Stromal cell of bone marrow (primary cell): ENCODE measurements at places on chromosomes 6 and 20.

GRCh38 chr20:32870985-32871384 is 12.3 kb downstream of the EFCAB8 start:
- no peak for DNase-seq

DNA sequence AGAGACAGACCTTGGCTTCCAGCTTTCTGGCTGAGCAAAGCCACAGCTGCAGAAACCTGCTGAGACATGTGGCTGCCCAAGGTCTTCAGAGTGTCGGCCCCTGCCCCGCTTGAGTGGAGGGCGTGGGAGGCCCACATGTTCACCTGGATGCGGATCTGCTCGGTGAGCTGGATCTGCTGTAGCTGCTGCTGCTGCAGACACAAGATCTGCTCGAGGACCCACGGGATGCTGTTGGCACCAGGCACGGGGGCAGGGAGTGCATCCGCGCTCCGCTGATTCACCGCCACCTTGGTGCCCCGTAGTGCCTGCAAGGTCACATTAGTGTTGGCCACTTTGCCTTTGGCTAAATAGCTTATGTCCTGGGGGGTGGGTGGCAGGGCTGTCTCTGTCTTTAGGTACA is 10.7 kb downstream of the SALL4 start:
- DNase-seq = no peak

GRCh38 chr20:32063695-32064094 is 11.7 kb downstream of the HCK start:
- DNase-seq = no peak

DNA sequence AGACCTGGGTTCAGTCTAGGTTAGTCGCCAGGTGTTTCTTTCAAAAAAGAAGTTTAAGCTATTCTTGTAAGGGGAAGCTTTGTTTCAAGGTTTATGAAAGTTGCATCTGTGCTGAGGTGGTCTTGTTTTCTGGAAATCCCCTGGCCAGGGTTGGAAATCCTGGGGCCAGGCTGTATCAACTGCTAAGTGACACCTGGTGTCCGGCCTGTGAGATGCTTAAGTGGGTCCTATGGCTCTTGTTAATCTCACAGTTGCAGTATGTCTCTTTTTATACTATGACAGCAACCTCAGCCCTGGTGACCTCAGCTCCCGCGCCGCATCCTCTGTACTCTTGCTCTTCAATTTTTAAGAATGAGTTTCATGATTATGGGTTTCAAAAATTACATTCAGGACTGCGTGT is 72.0 kb downstream of the CHMP4B start:
- DNase-seq = no peak

DNA sequence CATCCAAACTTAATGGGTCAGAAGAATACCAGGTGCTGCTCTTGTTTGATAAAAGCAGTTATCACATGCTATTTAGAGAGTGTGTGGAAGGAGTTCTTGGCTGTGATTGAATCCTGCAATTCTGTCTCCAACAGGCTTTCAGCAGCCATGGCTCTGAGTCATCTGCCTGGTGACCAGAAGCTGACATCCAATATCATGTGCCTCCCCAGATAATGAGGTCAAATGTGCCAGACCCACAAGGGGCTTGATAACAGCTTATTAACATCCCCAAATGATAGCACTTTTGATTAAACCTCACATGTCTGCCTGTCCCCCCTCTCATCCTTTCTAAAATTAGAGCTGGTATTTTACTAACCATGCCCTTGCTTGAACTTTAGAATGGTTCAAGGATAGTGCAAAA is 175.7 kb upstream of the PLN start:
- peak; percentile 33 for DNase-seq

GRCh38 chr20:478949-479429 is 16.7 kb upstream of the TBC1D20 start:
- no peak for DNase-seq

DNA sequence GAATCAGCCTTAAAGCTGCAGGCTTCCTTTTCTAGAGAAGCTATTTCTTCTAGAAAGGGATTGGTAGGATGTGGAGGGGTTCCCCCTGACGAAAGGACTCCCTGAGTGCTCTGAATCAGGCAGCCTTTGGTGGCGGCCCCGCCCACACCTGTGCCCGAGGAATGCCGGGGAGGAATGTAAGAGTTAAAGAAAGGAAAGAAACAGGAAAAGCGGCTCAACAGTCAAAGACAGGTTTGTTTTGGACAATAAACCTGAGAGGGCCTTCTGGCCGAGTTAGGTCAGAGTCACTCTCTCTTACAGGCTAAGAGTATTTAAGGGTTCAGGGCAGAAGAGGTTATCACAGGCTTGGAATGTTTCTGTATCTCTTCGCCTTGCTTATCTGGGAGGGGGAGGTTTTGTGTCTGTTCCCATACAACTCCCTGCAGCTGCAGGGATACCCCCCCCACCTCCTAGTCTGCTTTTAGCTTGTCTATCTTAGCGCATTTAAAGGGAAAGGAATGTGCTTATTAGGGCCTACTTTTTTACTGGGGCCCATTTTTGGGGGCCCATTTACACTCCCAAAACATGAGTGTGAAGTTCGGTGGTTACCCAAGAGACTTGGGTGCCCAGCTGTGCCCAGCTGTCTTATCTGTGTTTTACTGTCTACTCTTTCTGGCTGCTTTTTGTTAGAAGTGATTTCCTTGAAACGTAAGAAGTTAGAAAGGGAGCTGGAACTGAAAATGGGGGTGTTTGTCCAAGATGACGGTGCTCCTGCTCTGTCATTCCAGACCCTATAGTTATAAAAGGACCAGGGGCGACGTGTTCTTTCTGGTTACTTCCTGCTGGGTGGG is 32.8 kb downstream of the DYNLT1 start:
- no peak for DNase-seq

- DNase-seq = no peak
Measured at GRCh38 chr6:169005166-169005565, 248.5 kb downstream of the THBS2 start.

DNA sequence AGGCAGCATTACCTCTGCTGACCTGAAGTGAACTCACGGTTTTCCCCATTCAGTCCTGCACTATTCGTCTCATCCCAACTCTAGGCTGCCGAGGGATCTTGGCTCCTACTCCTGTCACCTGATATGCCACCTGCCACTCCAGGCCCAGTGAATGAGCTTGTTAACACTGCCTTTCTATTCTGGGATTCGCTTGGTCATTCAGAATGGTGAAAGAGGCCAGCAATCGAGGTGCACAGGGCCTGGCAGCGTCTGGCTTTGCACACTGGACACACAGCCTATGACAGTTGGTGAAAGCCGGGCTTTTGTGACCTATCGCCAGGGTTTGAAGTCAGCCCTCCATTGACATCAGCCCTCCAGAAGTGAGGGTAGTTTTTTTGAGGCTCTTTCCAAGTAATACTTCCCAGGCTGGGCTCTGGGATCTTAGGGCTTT is 59.3 kb upstream of the MYL9 start:
- DNase-seq = no peak

DNA sequence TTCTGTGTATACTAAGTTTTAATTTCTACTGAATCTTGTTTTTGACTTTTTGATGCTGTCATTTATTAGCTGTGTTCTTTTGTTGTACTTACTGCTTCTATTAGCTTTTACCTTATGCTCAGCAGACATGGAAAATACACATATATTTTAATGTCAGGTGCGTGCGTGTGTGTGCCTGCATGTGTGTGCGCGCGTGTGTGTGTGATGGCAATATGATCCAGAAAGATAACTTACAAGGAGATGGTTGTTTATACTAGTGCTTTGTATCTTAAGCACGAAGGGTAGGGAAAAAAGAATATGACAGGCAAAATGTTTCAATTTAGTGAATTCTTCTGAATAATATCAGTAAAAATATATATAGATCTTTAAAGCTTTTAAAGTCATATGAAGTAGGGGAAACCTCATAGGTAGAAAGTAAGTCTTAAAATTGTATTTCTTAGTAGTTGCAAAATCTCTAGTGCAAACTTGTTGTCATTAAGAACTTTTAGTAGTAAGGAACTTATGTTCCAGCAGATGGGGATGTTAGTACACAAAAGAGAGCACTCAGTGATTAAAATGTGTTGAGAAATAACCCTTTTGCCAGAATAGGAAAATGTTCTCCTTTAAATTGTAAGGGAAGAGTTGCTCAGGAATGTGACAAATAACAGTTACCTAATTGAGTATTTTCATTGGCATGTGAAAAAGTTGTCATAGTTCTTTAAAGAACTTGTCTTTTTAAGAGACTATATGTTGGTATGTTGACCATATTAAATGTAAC is 13.2 kb downstream of the QKI start:
- DNase-seq = peak; percentile 60

GRCh38 chr6:3228046-3228671 is 706 bp upstream of the TUBB2B start:
- DNase-seq = no peak

GRCh38 chr6:53344969-53345368 is 3.8 kb downstream of the ELOVL5 start:
- no peak for DNase-seq

- no peak for DNase-seq
Measured at GRCh38 chr6:52363228-52363867, 1.4 kb downstream of the PAQR8 start.

- no peak for DNase-seq
Measured at GRCh38 chr20:13793001-13793400, 8.2 kb downstream of the NDUFAF5 start.

- DNase-seq = no peak
Measured at GRCh38 chr6:120498711-120499110, 835.6 kb downstream of the TBC1D32 start.

- DNase-seq = no peak
Measured at GRCh38 chr20:3563548-3564177, 92.8 kb downstream of the ATRN start.

DNA sequence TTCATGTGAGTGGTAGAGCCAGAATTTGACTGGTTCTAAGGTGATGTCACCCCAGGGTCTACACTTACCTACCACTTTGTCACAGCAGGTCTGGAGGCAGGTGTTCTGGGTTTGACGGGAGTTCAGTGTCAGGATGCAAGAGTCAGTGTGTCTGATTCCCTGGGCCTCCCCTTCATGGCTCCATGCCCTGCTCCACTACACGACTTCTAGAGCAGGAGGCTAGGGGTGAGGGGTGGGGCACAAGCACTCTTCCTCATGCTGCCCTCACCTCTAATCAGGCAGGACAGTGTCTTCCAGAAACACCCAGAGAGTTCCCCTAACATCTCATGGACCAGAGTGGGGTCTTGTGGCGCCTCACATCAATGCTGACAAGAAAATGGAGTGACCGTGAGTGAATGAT is 118.2 kb downstream of the CDC5L start:
- DNase-seq = no peak

DNA sequence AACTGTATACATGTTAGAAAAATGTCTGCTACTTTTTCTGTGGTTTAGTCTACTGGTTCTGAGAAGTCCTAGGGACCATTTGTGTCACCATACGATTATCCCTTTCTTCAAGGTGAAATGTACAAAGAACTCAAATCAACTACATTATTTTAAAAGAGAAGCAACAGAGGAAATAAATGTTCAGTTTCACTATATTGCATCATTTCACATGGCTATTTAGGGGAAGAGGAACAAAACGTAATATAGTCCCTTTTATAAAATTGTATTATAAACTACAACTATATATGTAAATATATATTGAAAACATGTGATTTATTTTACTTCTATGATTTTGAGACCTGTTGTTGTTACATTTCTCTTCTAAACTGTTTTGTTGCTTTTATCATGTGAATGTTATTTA is 1308.0 kb downstream of the EPHA7 start:
- DNase-seq = no peak

GRCh38 chr6:153591159-153591558 is 447.9 kb upstream of the OPRM1 start:
- no peak for DNase-seq

GRCh38 chr20:53847139-53847836 is 223.1 kb downstream of the BCAS1 start:
- no peak for DNase-seq

GRCh38 chr20:19212821-19213502 is 520 bp downstream of the SLC24A3 start:
- DNase-seq = peak; percentile 5

DNA sequence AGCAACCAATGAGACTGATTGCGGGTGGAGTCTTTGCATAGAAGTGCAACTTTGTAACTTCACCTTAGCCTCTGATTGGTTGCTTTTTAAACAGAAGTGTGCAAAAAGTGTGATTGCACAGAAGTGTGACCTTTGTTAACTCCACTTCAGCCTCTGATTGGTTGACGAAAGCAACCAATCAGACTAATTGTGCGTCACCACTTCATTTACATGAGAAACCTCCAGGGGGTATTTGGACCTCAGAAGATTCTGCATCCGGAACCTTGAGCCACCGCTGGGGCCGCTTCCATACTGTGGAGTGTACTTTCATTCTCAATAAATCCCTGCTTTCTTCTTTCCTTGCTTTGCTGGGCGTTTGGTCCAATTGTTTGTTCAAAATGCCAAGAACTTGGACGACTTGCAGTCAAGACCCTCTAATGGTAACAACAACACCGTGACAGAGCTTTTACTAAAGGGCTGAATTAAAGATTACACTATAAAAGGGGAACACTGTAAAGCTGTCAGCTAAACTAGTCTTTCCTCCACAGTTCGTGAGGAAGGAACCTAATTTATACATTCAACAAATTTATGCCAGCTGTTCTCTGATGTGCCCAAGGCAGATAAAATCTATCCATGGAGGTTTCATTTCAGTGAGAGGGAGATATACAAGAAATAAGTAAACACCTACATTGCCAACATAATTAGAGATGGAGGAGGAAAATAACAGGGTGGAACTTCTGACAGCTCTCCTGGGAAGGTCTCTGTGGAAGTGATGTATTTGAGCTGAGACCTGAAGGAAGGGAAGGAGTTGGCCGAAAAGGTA is 1.4 kb upstream of the HECA start:
- DNase-seq = no peak

DNA sequence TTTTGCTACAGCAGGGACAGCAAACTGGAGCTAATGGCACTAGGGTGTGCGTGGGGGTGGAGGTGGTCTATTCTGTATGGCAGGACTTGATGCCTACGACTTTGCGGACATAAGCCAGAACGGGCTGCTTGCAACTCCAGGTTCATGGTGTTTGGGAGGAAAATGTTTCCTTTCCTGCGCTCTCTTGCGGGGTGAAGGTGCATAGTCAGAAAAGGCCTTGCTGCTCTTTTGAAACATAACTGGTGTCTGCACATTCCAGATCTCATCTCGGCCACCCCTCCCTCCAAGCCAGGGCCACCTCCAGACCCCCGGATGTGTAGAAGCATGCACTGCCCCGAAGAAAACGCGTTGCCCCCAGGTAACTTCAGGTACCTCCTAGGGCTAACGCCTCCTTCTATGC is 8.1 kb downstream of the FOXA2 start:
- DNase-seq = no peak

DNA sequence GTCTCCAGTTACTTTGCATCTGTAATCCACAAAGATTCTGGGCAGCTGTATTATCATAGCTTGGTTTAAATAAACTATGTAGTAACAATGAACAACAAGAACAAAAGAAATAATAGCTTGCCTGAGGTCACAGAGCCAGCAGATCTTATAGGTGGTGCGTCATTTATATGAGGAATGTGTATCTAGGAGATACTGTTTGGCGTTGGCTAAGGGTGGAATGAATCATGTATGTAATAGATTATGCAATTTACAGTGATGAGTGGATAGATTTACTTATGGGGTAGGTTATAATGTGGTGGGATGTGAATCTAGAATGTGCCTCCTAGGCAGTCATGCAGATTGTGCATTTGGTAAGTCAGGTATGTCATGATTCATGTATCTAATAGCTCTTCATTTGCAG is 42.8 kb downstream of the HNF4A start:
- DNase-seq = no peak

GRCh38 chr6:35168461-35168861 is 27.3 kb upstream of the TCP11 start:
- DNase-seq = no peak

GRCh38 chr6:30749554-30750378 is 5.4 kb upstream of the IER3 start:
- DNase-seq = no peak

GRCh38 chr20:44011251-44011940 is 96.7 kb downstream of the TOX2 start:
- DNase-seq = no peak
